ENCODE measurements at places on chromosomes 12 and 14. TPM values are rescaled to one million over a fixed set of nuclear protein-coding genes. Genes with fewer than 3 reads are reported as not detected.

DNA sequence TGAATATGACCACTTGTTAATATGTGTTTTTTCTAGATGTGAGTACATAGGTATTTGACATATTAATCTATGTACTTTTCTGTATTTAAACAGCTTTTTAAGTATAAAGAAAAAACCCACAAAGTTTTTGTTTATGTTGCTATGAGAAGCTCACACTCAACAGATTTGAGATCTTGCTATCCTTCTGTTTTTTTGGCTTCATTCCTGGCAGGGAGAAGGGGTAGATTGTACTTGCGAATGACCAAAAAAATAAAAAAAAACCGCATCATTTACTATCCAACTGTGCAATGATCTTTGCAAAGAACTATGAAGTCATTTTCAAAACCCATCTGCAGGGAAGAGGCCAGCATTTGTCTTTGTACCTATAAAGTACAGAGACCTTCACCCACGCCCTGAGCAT lies 28.4 kb upstream of the TBX5 start:
- H3K27ac ChIP-seq: no peak overlapping the region
- peaks cover 28% of the 10 kb centered on the region for H3K27me3 ChIP-seq
- no peaks in the 10 kb centered on the region for H3K4me1 ChIP-seq
- H3K4me3 ChIP-seq: no peak overlapping the region

Gene TMEM121
- total RNA-seq: 11.7 TPM

DNA sequence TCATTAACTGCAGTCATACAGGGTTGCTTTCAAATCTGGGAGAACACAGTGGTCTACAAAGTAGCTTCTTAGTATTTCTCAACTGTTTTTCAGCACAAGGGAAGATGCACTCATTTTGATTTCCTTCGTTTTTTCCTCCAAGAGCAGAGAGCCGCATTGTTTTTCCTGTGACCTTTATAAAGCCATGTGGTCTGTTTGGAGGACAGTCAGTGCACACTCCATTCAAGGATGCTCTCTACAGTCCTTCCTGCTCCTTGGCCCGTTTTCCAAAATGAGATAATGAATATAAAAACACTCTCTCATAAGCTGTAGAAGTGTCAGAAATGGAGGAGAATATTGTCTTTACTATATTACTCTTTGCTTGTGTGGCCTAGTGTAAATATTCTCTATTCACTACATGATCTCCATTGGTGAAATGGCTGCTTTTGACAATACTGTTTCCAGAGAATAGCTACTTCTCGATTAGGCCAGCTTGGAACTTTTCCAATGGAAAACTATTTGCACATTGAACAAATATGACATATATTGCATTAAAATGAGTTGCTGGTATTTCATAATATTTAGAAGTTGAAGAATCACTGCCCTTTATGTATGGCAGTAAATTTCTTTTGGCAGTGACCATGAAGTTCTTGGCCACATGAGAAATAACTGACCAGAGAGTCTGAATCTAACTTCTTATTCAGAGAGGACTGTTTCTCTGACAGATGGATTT lies 393.1 kb upstream of the RGS6 start:
- H3K36me3 ChIP-seq: peaks cover 7% of the 10 kb centered on the region
- H3K4me1 ChIP-seq: peaks cover 17% of the 10 kb centered on the region
- no peak overlapping the region for H3K27ac ChIP-seq
- no peaks in the 10 kb centered on the region for H3K27me3 ChIP-seq
- DNase-seq: no peak

Gene TMEM179
- 0.36 TPM for total RNA-seq

DNA sequence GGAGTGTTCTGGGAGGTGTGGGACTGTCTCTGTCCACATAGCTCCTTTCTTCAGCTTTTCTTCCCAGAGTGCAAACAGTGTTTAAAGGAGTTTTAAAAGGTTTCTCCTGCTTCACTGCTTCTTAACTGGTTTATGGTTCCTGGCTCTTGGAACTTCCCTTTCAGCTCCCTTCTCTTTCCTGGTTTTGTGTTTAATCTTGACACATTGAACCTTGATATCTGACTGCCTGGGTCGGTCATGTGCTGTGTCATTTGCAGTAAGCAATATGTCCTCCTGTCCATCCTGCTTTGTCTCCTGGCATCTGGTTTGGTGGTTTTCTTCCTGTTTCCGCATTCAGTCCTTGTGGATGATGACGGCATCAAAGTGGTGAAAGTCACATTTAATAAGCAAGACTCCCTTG lies 2.2 kb downstream of the TMEM106C start:
- no peak for DNase-seq
- H3K4me1 ChIP-seq: peaks cover 41% of the 10 kb centered on the region
- H3K27me3 ChIP-seq: peaks cover 8% of the 10 kb centered on the region

Gene POMT2
- 20.5 TPM for total RNA-seq

Gene STAB2
- total RNA-seq: not detected

DNA sequence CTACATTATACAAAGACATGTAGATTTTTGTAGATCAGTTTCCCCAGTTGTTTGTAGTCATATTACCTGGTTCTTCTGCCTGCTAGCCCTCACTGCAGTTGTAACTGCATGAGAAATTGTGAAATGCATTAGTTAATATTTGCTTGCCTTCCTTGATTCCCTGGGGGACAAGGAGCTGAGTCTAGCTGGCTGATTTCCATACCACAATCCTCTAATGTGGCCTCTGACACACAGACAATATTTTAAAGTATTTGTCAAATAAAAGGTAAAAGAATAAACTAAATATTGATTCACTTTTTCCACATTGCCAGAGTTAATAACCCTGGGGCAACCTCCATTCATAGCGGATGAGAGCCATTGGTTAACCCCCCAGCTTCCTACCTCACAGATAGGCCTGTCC lies 128.8 kb upstream of the TMEM132C start:
- no peaks in the 10 kb centered on the region for H3K27me3 ChIP-seq
- no peaks in the 10 kb centered on the region for H3K4me1 ChIP-seq
- H3K36me3 ChIP-seq: no peaks in the 10 kb centered on the region

DNA sequence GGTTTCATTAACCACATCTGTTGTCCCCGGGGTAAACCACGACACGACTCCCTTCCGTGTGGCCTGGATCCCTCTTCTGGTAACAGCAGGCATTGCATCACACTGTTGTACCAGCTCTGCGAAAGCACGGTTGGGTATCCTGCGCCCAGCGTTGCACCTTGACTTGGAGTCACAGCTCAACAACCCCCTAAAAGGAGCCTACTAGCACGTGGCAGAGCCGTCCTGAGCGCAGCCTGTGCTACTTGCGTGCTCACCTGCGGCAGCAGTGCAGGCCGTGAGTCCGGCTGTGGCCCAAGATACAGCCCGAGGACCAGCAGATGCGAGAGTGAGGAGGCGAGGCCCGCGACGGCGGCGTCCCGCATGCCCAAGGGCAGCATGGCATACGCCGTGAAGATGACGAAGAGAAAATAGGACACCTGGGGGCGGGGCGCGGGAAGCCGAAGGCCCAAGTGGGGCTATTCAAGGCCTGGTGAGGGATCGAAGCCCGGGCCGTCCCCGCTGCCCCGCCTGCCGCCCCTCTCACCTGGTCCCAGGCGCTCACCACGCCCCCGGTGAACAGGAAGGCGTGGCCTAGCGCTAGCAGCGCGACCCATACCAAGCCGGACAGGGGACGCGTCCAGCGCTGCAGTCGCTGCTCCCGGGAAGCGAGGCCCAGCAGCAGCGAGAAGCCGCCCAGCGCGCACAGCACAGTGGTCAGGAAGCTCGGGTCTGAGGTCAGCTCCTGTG lies 2.4 kb downstream of the ADCY4 start:
- peak; percentile 79 for DNase-seq
- H3K27me3 ChIP-seq: peaks cover 29% of the 10 kb centered on the region
- peaks cover 58% of the 10 kb centered on the region for H3K4me1 ChIP-seq
- peaks cover 17% of the 10 kb centered on the region for H3K36me3 ChIP-seq

Gene INSM2
- total RNA-seq: not detected

- no peaks in the 10 kb centered on the region for H3K27me3 ChIP-seq
- no peak overlapping the region for H3K27ac ChIP-seq
- no peak overlapping the region for H3K4me3 ChIP-seq
- no peaks in the 10 kb centered on the region for H3K4me1 ChIP-seq
- no peak for DNase-seq
Observed at GRCh38 chr14:79764323-79764722, 447.0 kb downstream of the DIO2 start.

Gene NELL2
- total RNA-seq: 16.4 TPM

DNA sequence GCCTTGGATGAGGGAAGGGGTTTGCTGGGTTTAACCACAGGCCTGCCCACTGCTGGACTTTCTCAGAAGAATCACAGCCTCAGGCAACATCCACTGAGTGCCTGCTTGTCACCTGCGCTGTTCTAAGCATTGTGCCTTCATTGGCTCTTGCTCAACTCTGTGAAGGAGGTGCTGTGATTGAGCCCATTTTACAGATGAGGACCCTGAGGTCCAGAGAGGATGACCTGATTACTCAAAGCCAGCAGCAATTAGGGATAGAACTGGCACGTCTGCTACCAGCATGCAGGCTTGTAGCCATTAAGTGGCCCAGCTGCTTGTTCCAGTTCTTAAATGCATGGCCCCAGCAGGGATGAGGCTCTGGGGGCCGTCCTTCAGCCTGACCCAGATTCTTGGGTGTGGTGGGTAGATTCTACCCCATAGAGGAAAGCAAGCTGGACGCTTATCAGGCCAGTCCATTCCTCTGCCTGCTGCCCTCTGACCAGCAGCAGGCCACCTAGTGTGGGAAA lies 54.6 kb downstream of the ESRRB start:
- no peak for DNase-seq
- H3K4me3 ChIP-seq: no peak overlapping the region
- no peaks in the 10 kb centered on the region for H3K4me1 ChIP-seq

DNA sequence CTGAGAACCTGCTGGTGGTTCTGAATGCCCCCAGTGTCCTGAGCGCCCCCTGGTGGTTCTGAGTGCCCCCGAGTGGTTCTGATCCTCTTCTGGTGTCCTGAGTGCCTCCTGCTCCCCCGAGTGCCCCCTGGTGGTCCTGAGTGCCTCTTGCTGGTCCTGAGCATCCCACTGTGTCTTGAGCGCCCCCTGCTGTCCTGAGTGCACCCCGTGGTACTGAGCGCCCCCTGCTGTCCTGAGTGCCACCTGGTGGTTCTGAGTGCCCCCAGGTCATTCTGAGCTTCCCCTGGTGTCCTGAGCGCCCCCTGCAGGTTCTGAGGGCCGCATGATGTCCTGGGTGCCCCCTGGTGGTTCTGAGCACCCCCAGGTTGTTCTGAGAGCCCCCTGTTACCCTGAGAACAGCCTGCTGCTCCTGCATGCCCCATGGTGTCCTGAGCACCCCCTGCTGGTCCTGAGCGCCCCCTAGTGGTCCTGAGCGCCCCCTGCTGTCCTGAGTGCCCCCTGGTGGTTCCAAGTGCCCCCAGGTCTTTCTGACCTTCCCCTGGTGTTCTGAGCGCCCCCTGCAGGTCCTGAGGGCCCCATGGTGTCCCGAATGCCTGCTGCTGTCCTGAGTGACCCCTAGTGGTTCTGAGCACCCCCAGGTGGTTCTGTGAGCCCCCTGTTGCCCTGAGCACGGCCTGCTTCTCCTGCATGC lies 1165.4 kb downstream of the TMEM121 start:
- no peak overlapping the region for H3K4me3 ChIP-seq
- H3K27me3 ChIP-seq: peaks cover 11% of the 10 kb centered on the region
- peaks cover 6% of the 10 kb centered on the region for H3K4me1 ChIP-seq
- peak; percentile 68 for DNase-seq

GRCh38 chr12:42560977-42561376 lies 28.6 kb downstream of the PRICKLE1 start:
- H3K27me3 ChIP-seq: peaks cover 3% of the 10 kb centered on the region
- no peaks in the 10 kb centered on the region for H3K36me3 ChIP-seq
- H3K4me3 ChIP-seq: no peak overlapping the region
- H3K27ac ChIP-seq: no peak overlapping the region
- no peak for DNase-seq
- H3K4me1 ChIP-seq: no peaks in the 10 kb centered on the region

DNA sequence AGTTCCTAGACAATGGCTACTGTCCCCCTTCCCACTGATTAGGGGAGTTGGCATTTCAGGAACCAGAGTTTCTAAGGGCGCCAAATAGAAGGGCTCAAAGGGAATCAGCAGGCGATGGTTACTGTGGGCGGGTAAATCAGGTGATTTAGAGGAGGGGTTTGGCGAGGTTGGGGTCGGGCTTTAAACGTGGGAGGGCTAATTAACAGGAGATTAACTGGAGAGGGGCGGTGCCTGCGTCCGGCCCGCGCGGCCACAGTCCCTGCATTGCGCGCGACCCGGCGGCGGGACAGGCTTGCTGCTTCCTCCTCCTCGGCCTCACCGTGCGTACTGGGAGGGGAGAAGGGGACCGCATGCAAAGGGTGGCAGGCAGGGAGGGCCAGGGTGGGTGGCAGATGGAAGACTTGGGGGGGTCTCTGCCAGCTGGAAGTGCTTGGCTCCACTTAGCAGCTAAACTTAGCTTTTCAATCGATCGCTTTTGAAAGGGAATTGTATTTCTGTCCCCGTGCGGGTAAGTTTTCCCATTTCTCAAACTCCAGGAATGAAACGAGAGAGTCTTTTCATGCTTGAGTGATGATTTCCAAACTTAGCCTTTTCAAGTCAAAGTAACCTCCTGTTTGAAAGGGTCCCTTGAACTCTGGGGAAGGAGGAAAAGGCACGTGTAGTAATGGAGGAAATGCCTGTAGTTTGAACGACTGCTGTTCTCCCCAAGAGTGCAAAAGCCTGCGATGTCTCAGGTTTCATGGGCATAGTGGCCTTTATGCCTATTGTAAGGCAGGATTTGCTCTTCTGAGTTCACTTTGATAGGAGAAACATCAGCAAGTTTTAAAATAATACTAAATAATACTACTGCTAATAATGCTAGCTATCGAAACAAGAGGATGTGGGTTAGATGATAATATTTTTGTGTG lies at the start of gene MGST1:
MGST1 (plus strand) TSS at position 255 of the 908 bp plus-strand sequence. CDS start 6,608 bp downstream, outside the sequence.
- H3K27ac ChIP-seq: no peak within 1 kb of the TSS
- H3K27me3 ChIP-seq: peaks cover 8% of the 10 kb centered on the region
- DNase-seq: no peak
- no peaks in the 10 kb centered on the region for H3K4me1 ChIP-seq

Gene DDN
- 1.1 TPM for total RNA-seq

Gene PLEKHG7
- not detected for total RNA-seq

GRCh38 chr14:70622111-70622712 lies 19.5 kb upstream of the TTC9 start:
- peak; percentile 51 for DNase-seq
- H3K27me3 ChIP-seq: peaks cover 7% of the 10 kb centered on the region
- no peaks in the 10 kb centered on the region for H3K4me1 ChIP-seq
- H3K27ac ChIP-seq: no peak overlapping the region
- H3K36me3 ChIP-seq: peaks cover 7% of the 10 kb centered on the region
- H3K4me3 ChIP-seq: no peak overlapping the region

GRCh38 chr12:100359248-100359647 lies 2.4 kb downstream of the SLC17A8 start:
- peaks cover 22% of the 10 kb centered on the region for H3K27me3 ChIP-seq
- H3K27ac ChIP-seq: no peak overlapping the region
- no peak overlapping the region for H3K4me3 ChIP-seq
- no peaks in the 10 kb centered on the region for H3K36me3 ChIP-seq

- peak overlapping the region; percentile 55 for H3K27ac ChIP-seq
- H3K4me1 ChIP-seq: peaks cover 16% of the 10 kb centered on the region
- H3K27me3 ChIP-seq: peaks cover 70% of the 10 kb centered on the region
- H3K36me3 ChIP-seq: no peaks in the 10 kb centered on the region
Observed at GRCh38 chr12:54019924-54020590, 8.2 kb upstream of the HOXC6 start.

Gene DHRS2
- total RNA-seq: 1.6 TPM

Gene KRT7
- 21.2 TPM for total RNA-seq

DNA sequence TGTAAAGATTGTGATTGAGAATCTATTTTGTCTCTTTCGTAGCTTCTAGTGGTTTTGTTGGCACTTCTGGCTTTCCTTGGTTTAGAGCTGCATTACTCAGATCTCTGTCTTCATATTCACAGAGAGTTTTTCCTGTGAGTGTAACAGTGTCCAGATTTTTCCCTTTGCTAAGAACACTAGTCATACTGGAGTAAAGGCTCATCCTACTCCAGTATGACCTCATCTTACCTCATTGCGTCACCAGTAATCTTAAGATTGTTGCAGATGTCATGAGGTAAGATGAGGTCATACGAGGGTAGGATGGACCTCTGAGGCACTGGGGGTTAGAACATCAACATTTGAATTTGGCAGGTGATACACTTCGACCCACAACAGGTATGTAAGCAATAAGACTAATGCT lies 461.2 kb downstream of the FLRT2 start:
- no peak for DNase-seq
- H3K27me3 ChIP-seq: no peaks in the 10 kb centered on the region
- no peak overlapping the region for H3K27ac ChIP-seq
